ENCODE measurements at places on chromosomes 3 and 15.

GRCh38 chr3:9800529-9800928 is 7.6 kb downstream of the ARPC4 start:
- DNase-seq, result no peak

GRCh38 chr3:150238995-150239619 is 169.0 kb upstream of the TSC22D2 start:
- no peak for DNase-seq

DNA sequence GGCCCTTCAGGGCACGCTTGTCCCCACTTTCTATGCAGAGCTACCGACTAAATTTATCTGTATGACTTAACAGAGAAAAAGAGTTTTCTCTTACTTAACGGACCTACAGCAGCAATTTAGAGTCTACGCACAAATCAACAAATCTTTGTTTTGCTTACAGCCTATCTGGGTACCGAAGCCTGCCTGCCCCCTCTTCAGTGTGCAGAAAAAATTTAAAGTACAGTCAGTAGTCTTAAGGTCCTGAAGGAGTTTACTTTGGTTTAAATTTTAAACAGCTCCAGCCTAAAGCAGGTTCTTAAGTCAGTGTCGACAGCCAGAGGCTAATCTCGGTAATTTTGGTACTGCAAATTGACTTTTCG is 570 bp downstream of the SACM1L start:
- no peak for DNase-seq

- DNase-seq, result no peak
These were observed 46.7 kb downstream of the MCF2L2 start for GRCh38 chr3:183381673-183382072.

DNA sequence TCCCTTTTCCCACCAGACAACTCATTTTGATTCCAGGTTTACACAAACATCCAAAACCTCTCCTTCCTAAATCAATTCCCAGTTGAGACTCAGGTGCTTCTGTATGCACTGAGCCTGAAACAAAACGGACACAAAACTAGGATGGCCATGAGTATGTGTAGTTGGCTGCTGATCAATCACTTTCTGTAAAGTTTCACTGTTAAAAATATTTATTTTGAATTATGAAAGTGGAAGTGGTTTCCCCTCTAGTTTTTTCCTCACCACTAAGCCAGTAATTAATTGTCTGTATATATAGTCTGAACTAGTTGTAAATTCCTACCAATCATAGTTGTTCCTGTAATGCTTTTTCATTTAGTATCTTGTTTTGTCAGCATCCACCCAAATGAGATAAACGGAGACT is 51.7 kb upstream of the TSPAN3 start:
- DNase-seq, result no peak

DNA sequence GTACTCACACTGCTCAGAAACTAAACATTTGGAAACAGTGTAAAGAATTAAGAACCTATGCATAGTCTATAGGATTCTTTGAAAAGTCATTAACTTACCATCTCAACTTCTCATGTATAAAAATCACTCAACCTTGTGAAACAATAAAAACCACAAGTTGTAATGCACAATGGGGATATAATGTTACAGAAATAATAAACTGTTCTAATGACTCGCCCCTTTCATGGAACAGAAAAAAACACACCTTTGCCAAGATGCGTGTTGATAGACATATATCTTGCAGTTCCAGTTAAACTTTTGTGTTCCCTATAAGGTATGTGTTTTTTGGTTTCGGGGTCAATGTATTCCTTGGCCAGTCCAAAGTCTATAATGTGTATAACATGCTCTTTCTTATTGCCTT is 50.8 kb upstream of the PPIB start:
- DNase-seq, result no peak

DNA sequence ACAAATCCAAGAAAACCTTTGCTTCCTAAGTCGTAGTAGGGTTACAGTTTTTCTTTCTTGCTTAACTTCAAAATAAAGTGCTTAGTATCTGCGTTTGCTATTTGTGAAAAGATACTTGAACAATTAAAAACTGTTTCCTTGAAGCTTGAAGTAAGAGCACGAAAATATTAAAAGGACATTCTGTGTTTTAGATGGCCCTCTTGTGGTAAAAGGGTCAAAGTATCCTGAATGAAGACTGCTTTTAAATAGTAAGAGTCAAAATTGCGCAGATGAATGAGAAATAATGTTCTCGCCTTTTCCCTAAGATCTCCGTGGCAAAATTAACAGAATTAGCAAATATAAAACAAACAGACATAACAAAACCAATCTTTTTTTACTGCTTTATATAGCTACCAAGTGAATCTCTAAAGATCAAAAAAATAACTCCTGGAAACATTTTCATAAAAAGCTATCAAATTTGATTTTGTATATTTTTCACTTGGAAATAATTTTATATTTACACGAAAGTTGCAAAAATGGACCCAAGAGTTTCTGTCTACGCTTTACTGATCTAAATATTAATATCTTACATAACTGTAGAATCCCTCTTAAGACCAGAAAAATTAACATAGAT is 175.4 kb downstream of the MBNL1 start:
- peak; percentile 10 for DNase-seq

GRCh38 chr15:79773128-79773527 is 123.7 kb downstream of the MTHFS start:
- DNase-seq, result no peak
